Thyroid gland (tissue), 4 donors: ENCODE measurements at places on chromosomes 13 and 19. TPM values are rescaled to one million over a fixed set of nuclear protein-coding genes. Genes with fewer than 3 reads are reported as not detected.

DNA sequence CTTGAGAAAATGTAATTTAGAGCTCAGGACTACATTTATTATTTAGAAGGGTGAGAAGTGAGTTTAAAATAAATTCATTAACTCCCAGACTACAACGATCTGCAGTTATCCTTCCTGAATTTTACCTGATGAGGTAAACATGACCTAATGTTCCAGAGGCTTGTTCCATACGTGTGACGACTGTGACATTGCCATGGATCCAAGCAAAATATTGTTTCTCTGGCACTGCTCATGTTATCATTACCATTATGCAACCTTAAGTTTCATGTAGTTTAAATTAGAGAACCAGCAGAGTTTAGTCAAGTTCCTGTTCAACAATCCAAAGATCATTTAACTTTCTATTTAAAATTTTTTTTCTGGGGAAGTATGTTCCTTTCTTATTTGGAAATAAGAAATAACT is 279.6 kb downstream of the KLF5 start:
- DNase-seq: no peak

DNA sequence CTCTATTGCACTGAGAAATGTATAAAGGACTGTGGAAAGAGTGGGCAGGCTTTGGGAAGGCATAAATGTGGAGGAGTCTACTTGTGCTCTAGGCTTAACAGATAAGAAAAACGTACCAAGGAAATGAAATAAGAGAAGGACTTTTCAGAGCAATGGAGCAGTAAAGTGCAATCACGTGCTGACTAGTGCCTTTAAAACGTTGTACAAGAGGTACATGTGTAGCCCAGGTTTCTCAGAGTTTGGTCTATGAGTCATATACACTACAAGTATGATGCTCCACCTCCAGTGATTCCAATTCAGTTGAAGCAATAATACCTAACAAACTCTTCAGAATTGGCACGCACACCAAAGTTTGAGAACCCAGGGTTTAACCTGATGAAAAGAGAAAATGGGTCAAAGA is 13.4 kb upstream of the FNDC3A start:
- DNase-seq: peak; percentile 2

The SHD gene
- not detected for total RNA-seq

The AMH gene
- total RNA-seq: not detected

GRCh38 chr13:54799621-54800226 is 1771.1 kb downstream of the OLFM4 start:
- no peak for DNase-seq

GRCh38 chr19:55116232-55116858 is 1.1 kb downstream of the PPP1R12C start:
- peak; percentile 18 for DNase-seq

GRCh38 chr19:15417699-15418098 is 1.1 kb downstream of the AKAP8L start:
- DNase-seq: peak; percentile 14

GRCh38 chr13:25170554-25171111 is 1.5 kb downstream of the AMER2 start:
- DNase-seq: no peak

The NTF4 gene
- not detected for total RNA-seq

DNA sequence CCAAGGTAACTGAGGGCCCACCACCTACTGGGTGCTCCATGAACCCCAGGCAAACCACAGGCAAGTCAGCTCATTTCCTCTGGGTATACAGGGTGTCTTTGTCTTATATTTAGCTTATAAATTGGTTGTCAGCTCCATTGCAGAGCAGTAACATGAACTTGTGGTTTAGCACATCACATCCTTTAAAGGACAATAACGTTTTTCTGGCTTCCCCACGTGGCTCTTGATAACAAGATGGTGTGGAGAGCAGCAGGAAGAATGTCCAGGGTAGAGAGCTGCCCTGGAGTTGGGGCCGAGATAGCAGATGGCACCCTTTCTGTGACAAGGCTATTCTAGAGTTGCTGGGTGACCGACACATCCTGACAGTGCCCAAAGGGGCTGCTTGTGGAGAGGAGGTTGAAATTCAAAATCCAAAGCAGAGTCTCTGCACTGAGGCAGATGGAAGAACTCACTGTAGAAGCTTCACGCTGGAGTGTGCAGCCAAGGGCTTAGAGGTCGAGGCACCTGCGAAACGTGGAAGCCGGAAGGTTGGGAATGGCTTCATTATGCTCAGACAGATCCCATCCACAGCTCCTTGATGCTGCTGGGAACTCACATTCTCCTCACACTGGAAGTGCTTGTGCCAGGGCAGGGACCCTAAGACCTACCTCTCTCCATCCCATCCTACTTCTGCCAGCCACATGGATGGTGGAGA is 133.0 kb upstream of the FRY start:
- DNase-seq: no peak

GRCh38 chr19:1057176-1057855 is 9.7 kb upstream of the ARHGAP45 start:
- DNase-seq: no peak

DNA sequence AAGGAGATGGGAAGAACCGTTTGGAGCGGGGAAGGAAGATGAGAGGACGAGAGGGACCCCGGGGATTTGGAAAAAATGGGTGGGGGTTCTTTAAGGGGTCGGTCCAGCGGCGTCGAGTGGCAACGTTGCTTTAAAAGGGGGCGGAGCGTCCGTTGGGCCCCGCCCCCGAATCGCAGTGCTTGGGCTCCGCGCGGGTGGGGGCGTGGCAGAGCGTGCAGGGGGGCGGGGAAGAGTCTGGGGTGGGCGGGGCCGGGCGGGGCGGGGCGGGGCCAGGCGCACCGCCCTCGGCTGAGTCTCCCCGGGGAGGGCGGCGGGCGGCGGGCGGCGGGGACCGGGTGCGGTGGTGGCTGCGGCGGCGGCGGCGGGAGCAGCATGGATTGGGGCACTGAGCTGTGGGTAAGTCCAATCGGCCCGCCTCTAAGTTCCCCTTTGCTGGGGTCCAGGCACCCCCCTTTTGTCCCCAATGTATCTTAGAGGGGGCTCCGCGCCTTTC is at the start of gene TRIP10:
TSS of gene TRIP10 (plus strand) at position 291 of the 493 bp plus-strand sequence. CDS start at position 373, 82 bp downstream.
- DNase-seq: peak; percentile 87

GRCh38 chr19:30604657-30605056 is 232.5 kb downstream of the ZNF536 start:
- DNase-seq: no peak

The ZNF582 gene
- 11.8 TPM for total RNA-seq

The ATP8A2 gene
- 0.13 TPM for total RNA-seq

The SIN3B gene
- 45.0 TPM for total RNA-seq

- no peak for DNase-seq
These were observed 14.2 kb downstream of the OR7A17 start for GRCh38 chr19:14871619-14872230.

GRCh38 chr13:60172111-60172510 is 8.4 kb upstream of the DIAPH3 start:
- no peak for DNase-seq

The DAND5 gene
- total RNA-seq: not detected

GRCh38 chr13:112943309-112944125 is 25.5 kb upstream of the MCF2L start:
- DNase-seq: peak; percentile 73

- no peak for DNase-seq
These were observed 189.0 kb upstream of the KLHL1 start for GRCh38 chr13:70297189-70297616.

DNA sequence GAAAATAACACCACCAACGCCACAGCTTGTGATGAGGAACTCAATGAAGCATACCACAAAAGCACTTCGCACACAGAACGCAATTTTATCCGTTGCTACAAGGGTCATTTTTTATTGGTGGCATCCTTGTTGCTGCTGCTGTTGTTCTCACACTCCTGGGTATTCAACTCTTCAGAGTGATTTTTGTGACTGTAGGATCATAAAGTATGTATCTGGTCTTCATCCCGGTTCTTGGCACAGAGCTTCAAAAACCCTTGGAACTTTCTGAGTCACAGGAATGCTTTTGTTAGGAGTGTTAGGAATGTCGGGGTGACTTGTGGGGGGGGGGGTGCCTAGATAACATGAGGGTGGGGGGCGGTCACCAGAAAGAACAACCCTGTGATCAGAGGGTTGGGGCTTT is 108.4 kb downstream of the ZNF557 start:
- DNase-seq: no peak
